ENCODE measurements at places on chromosomes 4 and X. TPM values are rescaled to one million over a fixed set of nuclear protein-coding genes. Genes with fewer than 3 reads are reported as not detected.

DNA sequence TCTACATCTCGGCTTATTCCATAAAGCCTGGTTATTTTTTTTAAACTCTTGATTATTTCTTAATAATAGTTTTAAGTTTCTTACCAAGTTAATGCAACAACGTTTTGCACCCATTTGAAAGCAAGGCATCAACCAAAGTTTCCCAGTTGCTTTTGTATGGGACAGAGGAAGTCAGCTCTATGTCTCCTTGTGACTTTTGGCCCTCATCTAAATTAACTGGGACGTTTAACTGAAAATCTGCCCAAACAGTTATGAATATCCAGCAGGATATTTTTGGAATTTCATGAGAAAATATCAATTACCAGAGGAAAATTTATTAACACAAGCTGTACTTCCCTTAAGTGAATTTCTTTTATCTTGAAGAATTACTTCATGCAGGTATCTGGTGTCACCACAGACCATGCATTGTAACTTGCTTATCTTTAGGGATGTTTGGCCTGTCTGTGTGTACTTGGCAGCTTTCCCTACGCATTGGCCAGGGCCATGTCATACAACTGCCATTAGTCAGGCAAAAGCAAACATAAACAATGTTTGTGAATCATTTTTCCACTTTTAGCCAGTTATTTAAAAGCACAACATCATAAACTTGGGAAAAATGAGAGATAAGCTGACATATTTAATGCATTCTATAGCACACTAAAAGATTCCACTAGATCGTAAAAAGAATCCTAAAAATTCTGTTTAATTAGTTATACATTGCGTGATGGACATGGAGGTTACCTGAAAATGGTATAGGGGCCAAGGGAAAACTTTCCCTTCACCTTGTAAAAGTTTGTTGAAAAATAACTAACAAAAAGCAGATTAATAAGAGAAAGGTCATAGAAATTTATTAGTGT is 101.4 kb upstream of the PDE5A start:
- DNase-seq: peak; percentile 93

- DNase-seq: peak; percentile 42
Measured at GRCh38 chrX:68868316-68868715, 39.5 kb downstream of the EFNB1 start.

DNA sequence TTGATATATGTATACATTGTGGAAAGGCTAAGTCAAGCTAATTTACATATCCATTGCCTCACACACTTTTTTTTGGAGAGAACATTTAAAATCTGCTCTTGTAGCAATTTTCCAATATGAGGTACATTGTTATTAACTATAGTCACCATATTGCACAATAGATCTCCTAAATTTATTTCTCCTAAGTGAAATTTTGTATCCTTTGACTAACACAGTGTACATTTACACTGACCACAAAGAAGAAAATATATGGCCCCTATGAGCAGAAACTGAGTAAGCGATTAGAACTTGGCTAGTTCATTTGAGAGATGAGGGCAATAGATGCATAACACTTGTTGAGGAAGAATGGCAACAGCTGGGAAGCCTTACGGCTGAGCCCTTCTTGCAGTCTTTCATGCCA is 20.3 kb upstream of the GUCY1B1 start:
- DNase-seq: no peak

GRCh38 chr4:76212851-76213414 is 691 bp downstream of the SCARB2 start:
- peak; percentile 33 for DNase-seq

The GLA gene
- total RNA-seq: 192 TPM

The XAGE2 gene
- not detected for total RNA-seq

Data from H4 (cell line).